Right cardiac atrium (tissue), 5 donors: ENCODE measurements at places on chromosomes 3 and 15.

DNA sequence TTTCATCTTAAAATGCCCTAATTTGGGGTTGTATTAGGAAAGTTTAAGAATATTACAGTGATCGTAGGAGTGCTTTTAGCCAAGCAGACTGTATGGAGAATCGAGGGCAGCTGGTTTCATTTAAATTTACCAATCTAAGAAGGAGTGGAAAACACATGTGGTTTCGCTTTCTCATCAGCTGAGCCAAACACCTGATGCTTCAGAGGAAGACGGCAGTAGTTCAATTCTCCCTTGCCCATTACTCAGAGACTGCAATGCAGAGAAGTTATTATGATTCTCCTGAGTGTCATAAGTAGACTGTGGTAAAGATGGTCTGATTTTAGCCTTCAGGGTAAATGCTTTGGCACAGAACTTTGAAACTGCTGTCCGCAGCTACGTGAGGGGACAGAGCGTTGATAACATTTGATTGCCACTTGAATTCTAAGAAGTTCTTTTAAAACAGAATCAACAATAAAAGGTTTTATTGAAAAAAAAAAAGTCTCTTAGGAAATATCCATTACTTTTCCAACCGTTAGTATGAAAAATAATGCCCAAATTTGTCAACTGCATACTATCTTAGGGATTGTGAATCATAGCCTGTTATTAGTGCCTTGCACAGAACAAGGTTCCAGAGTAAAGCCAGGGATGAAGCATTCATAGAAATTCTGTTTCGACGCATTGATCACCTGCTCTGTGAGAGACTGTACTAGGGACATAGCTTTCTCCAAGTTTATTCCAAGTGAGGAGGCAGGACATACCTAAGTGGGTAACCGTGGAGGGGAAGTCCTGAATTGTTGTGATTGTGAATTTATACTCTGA, 25.6 kb downstream of the LYSMD4 start:
- no peak for DNase-seq

GRCh38 chr3:10361375-10361774, 40.5 kb upstream of the SEC13 start:
- DNase-seq: no peak

DNA sequence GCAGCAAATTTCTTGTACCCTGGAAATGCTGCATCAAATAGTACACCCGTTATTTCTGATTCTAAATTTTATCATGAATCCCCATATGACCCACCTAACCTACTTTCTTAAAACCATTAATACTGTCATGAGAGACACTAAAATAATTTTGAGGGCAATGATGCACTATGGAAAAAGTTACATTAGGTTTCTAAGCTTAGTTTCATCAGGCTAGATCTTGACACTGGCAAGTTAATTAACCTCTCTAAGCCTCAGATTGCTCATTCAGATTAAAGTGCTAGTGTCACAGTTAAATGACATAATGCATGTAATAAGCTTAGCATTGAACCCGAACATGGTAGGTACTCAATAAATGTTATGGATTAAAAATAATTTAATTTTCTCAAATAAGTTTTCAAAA, 8.2 kb downstream of the GOLIM4 start:
- no peak for DNase-seq

DNA sequence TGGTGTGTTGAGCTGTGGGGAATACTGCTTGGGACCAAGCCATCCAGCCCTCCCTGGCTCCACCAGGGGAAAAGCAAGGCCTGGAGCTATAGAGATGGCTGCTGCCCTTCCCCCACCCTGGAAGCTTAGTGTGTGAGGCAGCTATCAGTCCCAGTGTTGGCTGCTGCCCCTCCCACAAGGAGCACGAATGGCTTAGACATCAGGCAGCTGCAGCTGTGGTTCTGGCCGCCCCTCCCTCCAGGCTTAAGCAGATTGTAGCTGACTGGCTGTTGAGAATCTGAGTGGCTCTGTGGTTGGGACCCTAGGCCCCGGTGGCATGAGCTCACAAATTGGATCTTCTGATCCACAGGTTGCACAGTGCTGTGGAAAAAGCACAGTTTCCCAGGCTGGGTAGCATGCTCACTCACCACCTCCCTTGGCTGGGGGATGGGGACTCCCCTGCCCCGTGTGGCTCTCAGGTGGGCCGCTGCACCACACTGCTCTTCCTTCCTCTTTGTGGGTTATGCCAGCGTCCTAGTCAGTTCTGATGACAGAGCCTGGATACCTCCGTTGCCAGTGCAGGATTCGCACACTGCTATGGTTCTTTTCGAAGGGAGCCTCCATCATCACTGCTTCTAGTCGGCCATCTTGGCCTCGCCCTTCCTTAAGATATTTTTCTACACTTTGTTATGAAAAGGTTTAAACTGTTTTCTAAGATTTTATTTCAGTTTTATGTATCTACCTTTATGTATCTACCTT, 21.2 kb upstream of the SUCNR1 start:
- no peak for DNase-seq

DNA sequence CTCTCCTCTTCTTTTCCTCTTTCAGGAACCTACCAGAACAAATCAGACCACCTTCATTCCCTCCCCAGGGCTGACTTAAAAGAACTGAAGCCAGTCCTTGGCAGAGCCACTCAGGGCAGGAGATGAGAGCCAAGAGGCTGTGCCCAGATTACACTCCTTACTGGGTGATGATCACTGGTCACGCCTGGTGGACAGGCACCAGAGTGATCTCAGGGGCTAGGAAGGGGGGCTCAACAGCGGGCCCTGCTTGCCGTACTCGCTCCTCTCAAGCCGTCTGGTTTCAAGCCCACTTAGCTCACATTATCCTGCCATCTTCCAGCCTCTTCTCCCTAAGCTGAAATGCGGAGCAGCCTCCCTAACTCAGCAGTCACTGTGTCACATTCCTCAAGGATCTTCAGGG, 1.7 kb upstream of the FAH start:
- DNase-seq: peak; percentile 47

DNA sequence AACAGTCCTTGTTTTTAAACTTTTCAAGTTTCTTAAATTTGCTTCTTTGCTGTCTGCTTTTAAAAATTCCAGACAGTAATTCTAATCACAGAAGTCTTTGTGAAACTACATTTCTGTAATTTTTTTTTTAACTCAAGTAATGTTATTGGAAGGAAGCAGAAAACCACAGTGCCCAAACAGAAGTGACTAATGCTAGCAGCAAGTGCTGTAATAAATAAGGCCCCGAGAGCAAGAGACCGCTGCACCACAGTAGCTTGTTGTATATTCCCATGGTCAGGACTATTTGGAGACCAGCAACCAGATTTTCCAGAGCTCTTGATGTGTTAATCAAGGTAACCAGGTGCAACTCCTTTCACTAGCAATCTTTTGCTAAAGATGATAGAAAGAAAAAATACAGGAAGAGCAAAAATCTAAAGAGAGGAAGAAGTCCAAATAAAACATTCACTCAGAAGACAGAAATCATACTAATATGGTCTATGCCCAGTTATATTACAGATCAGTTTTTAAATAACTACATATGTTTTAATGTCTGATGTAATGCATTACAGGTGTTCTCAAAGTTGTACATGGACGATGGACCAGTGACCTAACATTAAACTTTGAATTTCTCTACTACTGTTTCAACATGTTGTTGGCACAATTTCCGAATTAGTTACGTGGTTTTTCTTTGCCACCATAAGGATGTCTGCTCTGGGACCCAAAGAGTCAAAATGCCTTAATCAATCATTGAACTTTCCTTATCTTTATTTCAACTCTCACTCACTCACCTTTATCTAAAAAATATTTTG, 36.4 kb downstream of the WWTR1 start:
- no peak for DNase-seq

- DNase-seq: no peak
These were observed 69.9 kb upstream of the SEC13 start for GRCh38 chr3:10390641-10391373.

- no peak for DNase-seq
These were observed 61.4 kb downstream of the TTBK2 start for GRCh38 chr15:42858999-42859789.

- no peak for DNase-seq
These were observed 413.5 kb downstream of the MECOM start for GRCh38 chr3:169250000-169250399.

GRCh38 chr3:72888546-72889309, 882 bp downstream of the GXYLT2 start:
- DNase-seq: no peak

DNA sequence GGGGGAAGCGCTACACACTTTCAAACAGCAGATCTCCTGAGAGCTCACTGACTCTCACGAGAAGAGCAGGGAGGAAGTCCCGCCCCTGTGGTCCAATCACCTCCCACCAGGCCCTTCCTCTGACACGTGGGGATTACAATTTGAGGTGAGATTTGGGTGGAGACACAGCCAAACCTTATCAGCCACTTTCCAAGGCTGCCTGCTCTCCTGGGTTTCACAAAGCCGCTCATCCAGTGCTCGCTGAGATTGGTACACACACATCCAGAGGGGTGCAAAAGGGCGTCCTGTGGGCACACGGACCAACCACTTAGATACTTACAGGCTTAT, 23.1 kb downstream of the XXYLT1 start:
- DNase-seq: no peak

GRCh38 chr3:134236505-134237170, 14.0 kb downstream of the RYK start:
- DNase-seq: no peak

DNA sequence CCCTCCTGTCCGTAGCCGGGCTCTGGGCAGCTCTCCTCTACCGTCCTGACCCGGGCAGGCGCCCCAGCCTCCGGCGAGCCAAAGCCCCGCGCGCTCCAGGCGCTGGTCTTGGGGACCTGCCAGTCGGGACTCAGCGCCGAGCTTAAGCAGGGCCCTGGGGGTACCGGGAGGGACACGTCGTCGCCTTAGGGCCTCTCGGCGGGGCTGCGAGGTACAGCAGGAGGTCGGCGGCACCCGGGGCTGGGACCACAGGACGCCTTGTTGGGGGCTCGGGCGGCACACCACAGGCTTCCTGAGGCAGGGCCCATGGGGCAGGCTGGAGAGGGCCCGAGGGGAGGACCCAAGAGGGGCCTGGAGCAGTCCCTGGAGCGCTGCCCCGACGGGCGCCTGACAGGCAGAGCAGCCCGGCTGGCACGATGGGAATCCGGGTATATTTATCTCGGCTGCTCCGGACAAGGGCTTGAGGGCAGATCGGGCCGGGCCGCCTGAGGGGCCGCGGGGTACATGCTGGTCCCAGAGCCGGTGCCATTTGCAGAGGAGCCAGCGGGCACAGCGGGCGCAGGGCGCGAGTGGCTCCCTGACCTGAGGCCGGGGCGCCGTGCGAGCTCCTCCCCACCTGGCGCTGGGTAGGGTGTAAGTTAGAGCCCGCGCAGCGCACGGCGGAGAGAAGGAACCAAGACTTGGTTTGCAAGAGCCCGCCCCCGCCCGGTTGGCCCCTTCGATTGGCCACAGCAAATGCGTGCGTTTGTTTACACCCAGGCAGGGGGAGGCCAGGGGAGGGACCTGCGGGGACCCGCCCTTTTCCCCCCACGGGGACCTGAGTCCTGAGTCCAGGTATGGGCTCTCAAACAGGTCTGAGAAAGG, 574 bp downstream of the SLC38A3 start:
- DNase-seq: peak; percentile 75

GRCh38 chr3:150421799-150422548, 13.9 kb downstream of the TSC22D2 start:
- no peak for DNase-seq

GRCh38 chr15:38660738-38661137, 96.1 kb upstream of the RASGRP1 start:
- DNase-seq: no peak

GRCh38 chr3:73453666-73454065, 171.1 kb downstream of the PDZRN3 start:
- no peak for DNase-seq

DNA sequence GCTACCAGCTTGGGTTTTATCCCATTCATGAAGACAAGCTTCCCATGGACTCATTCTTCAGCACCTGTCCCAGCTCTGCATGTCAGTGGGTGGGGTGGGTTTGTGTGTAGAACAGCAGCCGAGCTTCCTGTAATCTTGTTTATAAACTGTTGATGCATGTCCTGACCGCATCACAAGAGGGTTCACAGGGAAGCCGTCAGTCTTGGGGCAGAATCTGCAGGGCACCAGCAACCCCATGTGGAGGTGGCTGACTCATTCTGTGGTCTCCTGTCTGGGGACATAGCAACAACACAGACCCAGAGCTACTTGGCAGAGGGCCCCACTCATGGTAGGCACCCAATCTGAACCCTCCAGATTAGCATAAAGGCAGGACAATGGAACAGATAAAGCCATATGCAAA, 35.6 kb downstream of the DAPK2 start:
- peak; percentile 74 for DNase-seq

DNA sequence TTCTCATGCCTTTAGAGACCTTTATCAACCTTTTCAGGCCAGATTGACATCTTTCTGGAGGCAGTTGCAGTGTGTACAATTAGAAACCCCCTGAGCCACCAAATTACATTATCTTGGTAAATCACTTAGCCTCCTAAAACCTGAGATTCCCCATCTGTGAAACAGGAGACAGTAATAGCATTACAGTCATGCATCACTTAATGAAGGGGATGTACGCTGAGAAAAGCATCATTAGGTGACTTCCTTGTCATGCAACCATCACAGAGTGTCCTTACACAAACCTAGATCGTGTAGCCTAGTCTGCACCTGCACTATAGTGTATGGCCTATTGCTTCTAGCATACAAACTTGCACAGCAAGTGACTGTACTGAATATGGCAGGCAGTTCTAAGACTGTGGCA, 400.8 kb upstream of the CNTN3 start:
- DNase-seq: no peak

DNA sequence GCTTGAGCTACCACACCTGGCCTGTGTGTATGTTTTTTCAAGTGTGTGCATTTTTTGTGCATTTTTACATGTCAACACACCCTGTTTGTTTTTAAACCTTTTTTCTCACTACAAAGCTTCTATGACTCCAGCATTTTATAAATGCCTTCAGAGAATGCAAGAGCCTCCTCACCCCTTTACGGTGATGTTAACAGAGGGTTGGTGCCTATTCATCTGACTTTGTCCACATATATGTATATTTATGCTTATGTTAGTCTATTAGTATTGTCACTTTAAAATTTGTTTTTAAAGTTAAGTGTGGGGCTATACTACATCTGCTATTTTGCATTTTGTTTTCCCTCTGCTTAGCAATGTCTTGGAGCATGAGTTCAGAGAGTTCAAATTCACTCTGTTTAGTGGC, 45.8 kb downstream of the EEFSEC start:
- DNase-seq: no peak
